Skeletal muscle cell (primary cell): ENCODE measurements at places on chromosomes 12 and 14.

DNA sequence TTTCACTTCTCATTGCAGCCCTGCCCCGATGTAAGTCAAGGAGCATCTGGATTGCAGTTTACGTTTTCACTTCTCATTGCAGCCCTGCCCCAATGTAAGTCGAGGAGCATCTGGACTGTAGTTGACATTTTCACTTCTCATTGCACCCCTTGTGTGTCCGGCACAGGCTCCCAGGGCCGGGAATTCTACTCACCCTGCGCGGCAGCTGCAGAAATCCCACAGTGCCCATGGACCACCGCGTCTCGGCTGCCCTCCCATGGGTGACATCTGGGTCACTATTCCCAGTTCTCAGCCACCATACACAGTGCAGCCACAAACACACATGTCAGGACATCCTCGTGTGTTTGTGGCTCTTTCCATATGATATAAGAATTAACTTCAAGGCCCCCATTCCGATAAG lies 378.5 kb downstream of the ADGRD1 start:
- no peak for DNase-seq

DNA sequence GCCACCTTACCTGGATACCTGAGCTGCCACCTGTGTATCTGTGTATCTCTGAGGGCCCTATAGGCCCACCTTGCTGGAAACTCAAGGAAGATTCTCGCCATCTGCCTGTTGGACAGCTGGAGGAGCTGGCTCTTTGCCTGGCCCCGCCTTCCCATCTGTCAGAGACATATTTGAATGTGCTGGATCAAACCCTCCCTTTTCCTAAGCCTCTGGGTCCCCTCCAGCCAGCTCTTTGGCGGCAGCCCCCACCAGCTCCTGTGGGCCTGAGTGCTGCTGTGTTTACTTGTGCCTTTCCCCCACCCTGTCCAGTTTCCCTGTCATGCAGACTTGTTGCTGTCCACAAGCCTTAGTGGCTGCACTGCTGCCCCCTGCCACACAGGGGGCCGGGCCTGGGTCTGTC lies 55.9 kb upstream of the SRSF5 start:
- no peak for DNase-seq

DNA sequence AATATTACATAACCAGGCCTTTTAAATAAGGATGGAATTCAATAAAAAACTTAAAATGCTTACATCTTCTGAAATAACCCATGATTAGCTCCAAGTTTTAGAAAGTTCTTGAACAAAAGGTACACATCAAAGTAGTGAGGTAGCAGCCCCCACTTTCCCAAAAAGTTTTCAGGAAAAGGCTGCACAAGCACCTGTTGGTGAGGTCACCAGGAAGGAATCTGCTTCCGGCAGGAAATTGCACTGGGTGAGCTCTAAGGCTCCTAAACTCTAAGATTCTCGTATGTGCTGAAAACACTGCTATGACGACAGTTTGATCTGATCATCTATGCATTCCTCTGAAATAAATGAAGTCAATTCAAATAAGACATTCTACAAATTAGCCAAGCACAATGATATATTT lies 34.3 kb upstream of the TTC7B start:
- DNase-seq, result no peak

DNA sequence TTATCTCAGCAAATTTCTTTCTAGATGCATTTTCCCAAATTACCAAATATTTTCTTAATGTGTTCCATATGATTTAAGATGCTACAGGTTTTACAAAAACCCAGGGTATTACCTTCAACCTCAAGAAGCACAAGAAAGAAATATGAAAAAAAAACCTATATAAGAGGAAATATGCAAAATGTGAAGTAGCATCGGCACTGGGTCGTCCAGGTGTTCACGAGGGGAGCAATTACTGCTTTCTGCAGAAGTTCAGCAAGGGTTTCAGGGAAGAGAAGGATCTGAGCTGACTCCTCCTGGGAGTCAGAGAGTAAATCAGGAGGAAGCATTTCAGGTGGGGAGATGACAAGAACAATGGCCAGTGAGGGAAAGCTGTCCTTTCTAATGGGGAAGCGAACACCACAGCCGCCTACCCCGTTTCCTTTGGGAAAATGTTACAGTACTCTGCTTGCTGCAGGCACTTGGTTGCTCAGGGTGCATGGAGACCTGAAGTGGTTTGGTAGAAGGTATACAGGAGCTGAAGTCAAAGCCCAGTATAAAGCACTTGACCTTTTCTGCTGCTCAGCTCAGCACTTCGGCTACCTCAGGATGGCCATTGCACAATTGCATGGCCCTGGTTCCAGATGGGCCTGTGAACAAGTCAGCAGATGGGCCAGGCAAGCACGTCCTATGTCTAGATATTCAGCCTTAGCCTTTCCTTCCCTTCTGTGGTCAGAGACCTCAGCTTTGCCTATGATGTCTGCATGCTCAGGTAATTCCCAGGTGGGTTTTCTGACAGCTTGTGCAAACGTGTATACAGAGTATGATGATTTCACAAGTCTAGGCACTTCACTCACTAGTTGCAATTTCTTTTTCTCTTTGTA lies 155.6 kb downstream of the PAX9 start:
- DNase-seq, result no peak

DNA sequence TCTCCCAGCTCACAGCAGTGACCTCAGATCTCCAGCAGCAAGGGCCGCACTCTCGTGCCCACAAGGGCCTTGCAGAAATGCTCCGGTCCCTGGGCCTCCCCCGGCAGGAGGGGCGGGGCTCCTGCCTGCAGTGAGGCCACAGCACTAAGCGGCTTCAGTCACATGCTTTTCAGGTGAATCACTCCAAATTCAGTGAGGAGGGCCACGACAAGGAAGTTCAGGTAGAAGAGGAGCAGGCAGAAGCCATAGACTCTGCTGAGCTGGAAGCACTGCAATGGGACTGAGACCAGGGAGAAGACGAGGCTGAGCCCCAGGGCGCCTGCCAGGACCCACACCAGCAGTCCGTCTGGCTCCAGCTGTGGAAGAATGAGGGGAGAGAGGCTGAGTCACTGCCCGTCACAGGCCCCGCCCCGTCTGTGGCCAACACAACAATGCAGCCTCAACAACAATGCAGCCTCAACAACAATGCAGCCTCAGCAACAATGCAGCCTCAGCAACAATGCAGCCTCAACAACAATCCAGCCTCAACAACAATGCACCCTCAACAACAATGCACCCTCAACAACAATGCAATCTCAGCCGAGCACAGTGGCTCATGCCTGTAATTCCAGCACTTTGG lies 35.2 kb downstream of the SLC8B1 start:
- DNase-seq, result peak; percentile 34

DNA sequence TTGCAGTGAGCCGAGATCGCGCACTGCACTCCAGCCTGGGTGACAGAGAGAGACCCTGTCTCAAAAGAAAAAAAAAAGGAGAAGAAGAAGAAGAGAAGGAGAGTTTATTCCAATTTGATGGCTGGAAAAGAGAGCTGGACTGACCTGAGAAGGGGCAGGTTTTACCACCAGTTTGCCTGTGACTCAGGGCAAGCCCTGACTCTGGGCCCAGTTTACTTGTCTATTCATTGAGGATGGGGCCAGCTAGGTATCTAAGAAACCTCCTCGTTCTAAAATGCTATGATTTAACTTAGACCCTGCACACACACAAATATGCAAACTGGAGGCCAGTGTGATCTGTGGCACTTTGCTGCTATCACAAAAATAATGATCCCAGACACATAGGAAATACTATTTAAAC lies 155.0 kb downstream of the FOXN3 start:
- DNase-seq, result no peak

DNA sequence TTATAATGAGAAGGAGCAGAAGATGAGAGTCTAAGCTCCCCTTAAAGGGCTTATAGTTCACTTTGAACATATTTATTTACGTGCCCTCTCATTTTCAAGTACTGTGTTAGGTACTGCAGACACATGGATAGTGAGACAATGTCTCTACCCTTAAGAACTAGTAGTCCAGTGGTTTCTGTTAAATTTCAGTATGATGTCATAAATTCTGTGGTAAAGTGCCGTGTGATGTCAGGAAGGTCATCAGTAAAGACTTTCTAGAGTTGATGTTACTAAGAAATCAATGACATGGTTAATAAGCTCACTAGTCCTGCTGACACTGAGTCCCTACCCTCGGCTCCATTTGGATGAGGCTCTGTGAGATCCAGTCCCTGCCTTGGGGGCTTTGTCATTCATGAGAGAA lies 475.6 kb downstream of the ZFP36L1 start:
- DNase-seq, result no peak

GRCh38 chr14:20658246-20658645 lies 16.8 kb upstream of the OR6S1 start:
- no peak for DNase-seq

- no peak for DNase-seq
Observed at GRCh38 chr14:81594012-81594411, 60.4 kb upstream of the SEL1L start.

- DNase-seq, result no peak
Observed at GRCh38 chr14:25237845-25238244, 187.9 kb upstream of the STXBP6 start.

GRCh38 chr12:93802698-93803423 lies 125.7 kb downstream of the CRADD start:
- DNase-seq, result no peak
